Colonic mucosa (tissue), 4 donors: ENCODE measurements at places on chromosomes 5 and 9. TPM values are rescaled to one million over a fixed set of nuclear protein-coding genes. Genes with fewer than 3 reads are reported as not detected.

- no peak overlapping the region for H3K27ac ChIP-seq
- H3K27me3 ChIP-seq: no peaks in the 10 kb centered on the region
- no peak overlapping the region for H3K4me3 ChIP-seq
- no peaks in the 10 kb centered on the region for H3K4me1 ChIP-seq
- H3K36me3 ChIP-seq: no peaks in the 10 kb centered on the region
- no peak for DNase-seq
These were observed 140.3 kb upstream of the FER start for GRCh38 chr5:108607421-108607820.

DNA sequence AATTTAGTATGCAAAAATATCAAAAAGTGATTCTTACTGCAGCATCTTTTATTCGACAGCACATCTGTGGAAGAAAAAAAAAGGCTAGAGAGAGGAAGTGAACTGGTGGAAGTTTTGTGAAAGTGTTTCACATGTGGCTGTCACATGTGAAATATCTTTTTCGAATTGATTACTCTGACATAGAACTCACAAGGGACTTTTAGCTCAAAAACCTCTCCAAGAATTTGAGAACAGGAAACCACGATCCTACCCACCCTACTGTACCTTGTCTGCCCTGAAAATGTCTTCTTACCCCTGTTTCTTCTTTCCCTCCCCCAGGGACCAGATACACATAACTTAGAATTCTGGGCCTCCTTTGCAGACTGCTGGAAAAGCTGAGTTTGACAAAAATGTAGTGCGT, 106.5 kb upstream of the PRRC1 start:
- H3K4me3 ChIP-seq: no peak overlapping the region
- DNase-seq: no peak
- no peaks in the 10 kb centered on the region for H3K36me3 ChIP-seq

DNA sequence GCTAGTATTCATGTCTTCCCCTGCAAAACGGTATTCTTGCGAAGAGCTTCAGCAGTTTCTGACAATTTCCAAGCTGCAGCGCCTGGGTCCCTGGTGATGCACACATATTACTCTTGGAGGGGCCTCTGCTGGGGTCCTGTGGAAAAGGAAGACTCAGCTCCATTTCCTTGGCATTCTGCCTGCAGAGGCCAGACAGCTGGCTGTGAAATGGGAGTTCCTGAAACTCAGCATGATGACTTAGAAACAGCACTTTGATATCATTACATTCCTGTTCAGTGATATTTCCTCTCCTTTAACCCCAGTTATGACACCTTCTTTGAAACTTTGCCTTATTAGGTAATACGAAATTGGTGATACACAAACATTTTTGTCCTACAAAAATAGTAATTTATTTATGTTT, 98.5 kb downstream of the APBA1 start:
- no peaks in the 10 kb centered on the region for H3K36me3 ChIP-seq
- DNase-seq: no peak
- H3K27me3 ChIP-seq: no peaks in the 10 kb centered on the region

GRCh38 chr9:136045595-136046553, 49.2 kb downstream of the NACC2 start:
- DNase-seq: no peak
- no peaks in the 10 kb centered on the region for H3K27me3 ChIP-seq
- peaks cover 4% of the 10 kb centered on the region for H3K4me1 ChIP-seq
- H3K4me3 ChIP-seq: no peak overlapping the region
- no peak overlapping the region for H3K27ac ChIP-seq
- H3K36me3 ChIP-seq: no peaks in the 10 kb centered on the region

- H3K36me3 ChIP-seq: no peaks in the 10 kb centered on the region
- no peak overlapping the region for H3K4me3 ChIP-seq
- H3K27ac ChIP-seq: no peak overlapping the region
- H3K27me3 ChIP-seq: no peaks in the 10 kb centered on the region
- H3K4me1 ChIP-seq: no peaks in the 10 kb centered on the region
These were observed 288.5 kb downstream of the MAST4 start for GRCh38 chr5:66884564-66885243.

GRCh38 chr5:74206579-74207550, 433.7 kb downstream of the ENC1 start:
- no peaks in the 10 kb centered on the region for H3K36me3 ChIP-seq
- no peak overlapping the region for H3K4me3 ChIP-seq
- H3K27me3 ChIP-seq: no peaks in the 10 kb centered on the region
- H3K4me1 ChIP-seq: no peaks in the 10 kb centered on the region
- H3K27ac ChIP-seq: no peak overlapping the region
- DNase-seq: peak; percentile 34

DNA sequence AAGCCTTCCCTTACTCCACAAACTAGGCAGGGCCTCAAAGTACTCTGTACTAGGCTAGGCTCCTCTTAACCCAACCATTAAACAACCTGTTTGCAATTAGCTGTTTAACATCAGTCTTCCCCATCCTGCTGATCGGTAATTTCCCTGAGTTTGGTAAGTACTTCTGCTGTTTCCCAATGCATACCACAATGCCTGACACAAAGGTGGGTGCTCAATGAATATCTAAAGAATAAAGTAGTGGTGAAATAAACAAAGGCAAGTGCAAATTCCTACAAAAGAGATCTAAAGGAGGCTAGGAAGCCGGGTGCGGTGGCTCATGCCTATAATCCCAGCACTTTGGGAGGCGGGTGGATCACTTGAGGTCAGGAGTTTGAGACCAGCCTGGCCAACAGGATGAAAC, 25.0 kb downstream of the FBXW2 start:
- H3K27me3 ChIP-seq: no peaks in the 10 kb centered on the region
- DNase-seq: no peak
- H3K4me3 ChIP-seq: no peak overlapping the region
- no peak overlapping the region for H3K27ac ChIP-seq

Gene PTGER4
- 53.4 TPM for total RNA-seq

- no peak for DNase-seq
- H3K4me1 ChIP-seq: no peaks in the 10 kb centered on the region
- no peak overlapping the region for H3K4me3 ChIP-seq
- H3K27ac ChIP-seq: no peak overlapping the region
- H3K36me3 ChIP-seq: no peaks in the 10 kb centered on the region
These were observed 512.9 kb downstream of the EFNA5 start for GRCh38 chr5:107157809-107158208.

DNA sequence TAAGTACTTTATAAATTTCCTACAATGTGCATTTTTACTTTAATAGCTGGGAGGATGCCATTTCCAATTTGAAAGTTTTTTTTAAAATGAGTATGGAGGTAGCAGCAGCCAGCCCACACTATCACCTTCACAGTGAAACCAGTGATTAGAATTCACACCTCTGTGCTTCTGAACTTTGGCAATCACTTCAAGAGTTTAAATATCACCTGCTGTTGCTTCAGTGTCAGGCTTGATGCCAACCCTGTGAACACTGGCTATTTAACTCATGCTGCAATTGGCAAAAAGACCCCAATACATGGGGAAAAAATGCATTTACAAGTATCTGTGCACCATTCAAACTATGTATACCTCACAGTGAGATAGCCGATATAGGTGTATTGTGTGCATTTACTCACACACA, 57.4 kb downstream of the CDK5RAP2 start:
- H3K27me3 ChIP-seq: no peaks in the 10 kb centered on the region
- no peaks in the 10 kb centered on the region for H3K36me3 ChIP-seq
- DNase-seq: no peak
- no peaks in the 10 kb centered on the region for H3K4me1 ChIP-seq
- H3K27ac ChIP-seq: no peak overlapping the region

Gene PSAT1
- total RNA-seq: 28.5 TPM

Gene TOMM5
- total RNA-seq: 112 TPM

DNA sequence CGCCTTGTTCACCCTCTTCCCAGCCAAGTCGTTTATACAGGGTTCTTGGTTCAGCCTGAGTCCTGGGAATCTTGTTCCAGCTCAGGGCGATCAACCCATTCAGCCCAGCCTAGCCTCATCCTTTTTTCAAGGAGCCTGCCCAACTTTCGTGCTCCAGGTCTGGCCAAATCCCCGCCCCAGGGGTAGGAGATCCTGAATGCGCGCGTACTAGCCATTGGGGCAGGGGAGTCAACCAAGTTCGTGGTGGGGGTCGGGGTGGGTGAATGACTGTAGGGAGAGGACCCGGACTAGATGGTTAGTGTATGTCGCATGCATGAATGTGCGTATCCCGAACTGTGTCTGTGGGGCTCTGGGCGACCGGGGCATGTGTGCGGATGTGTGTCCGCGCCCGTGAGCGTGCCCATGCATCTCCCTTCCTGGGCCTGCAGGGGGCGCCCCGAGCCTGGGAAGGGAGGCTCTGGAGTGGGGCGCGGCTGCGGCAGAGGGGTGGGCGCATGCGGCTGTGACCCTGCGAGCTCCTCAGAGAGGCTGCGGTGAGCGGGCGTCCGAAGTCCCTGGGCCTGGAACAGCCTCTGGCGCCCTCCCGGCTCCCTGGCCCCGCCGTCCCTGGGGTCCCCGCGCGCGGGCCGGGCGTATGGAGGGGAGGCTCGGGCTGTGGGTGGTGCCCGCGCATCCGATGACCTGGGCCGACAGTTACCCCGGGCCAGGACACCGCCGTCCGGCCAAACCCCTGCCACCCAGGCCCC, 8.7 kb downstream of the CCL21 start:
- H3K4me1 ChIP-seq: peaks cover 3% of the 10 kb centered on the region
- H3K27me3 ChIP-seq: no peaks in the 10 kb centered on the region
- H3K4me3 ChIP-seq: peak overlapping the region; percentile 91
- H3K36me3 ChIP-seq: no peaks in the 10 kb centered on the region

GRCh38 chr9:136886610-136887597, 588 bp downstream of the TRAF2 start:
- peak overlapping the region; percentile 96 for H3K27ac ChIP-seq
- DNase-seq: no peak
- peak overlapping the region; percentile 99 for H3K4me3 ChIP-seq
- no peaks in the 10 kb centered on the region for H3K27me3 ChIP-seq
- peaks cover 9% of the 10 kb centered on the region for H3K4me1 ChIP-seq

GRCh38 chr5:11266331-11266730, 505.3 kb upstream of the DAP start:
- H3K36me3 ChIP-seq: no peaks in the 10 kb centered on the region
- no peaks in the 10 kb centered on the region for H3K27me3 ChIP-seq
- DNase-seq: no peak
- H3K27ac ChIP-seq: no peak overlapping the region
- no peaks in the 10 kb centered on the region for H3K4me1 ChIP-seq

Gene PCDHA6
- 0.12 TPM for total RNA-seq

GRCh38 chr9:89891591-89892304, 286.9 kb downstream of the GADD45G start:
- H3K36me3 ChIP-seq: no peaks in the 10 kb centered on the region
- H3K4me1 ChIP-seq: no peaks in the 10 kb centered on the region
- no peak overlapping the region for H3K27ac ChIP-seq
- no peaks in the 10 kb centered on the region for H3K27me3 ChIP-seq

GRCh38 chr5:143933451-143933850, 121.5 kb downstream of the HMHB1 start:
- no peaks in the 10 kb centered on the region for H3K4me1 ChIP-seq
- H3K27ac ChIP-seq: no peak overlapping the region
- no peaks in the 10 kb centered on the region for H3K27me3 ChIP-seq
- H3K4me3 ChIP-seq: no peak overlapping the region

Gene PCDHGC3
- 22.2 TPM for total RNA-seq

Gene CTXN3
- not detected for total RNA-seq

GRCh38 chr9:105679257-105680022, 14.9 kb upstream of the TMEM38B start:
- peak; percentile 51 for DNase-seq
- H3K27me3 ChIP-seq: no peaks in the 10 kb centered on the region
- H3K4me1 ChIP-seq: no peaks in the 10 kb centered on the region
- H3K4me3 ChIP-seq: no peak overlapping the region

GRCh38 chr5:143159031-143159430, 244.5 kb downstream of the NR3C1 start:
- H3K4me1 ChIP-seq: no peaks in the 10 kb centered on the region
- H3K4me3 ChIP-seq: no peak overlapping the region
- H3K27me3 ChIP-seq: no peaks in the 10 kb centered on the region
- no peak overlapping the region for H3K27ac ChIP-seq

- H3K4me3 ChIP-seq: peak overlapping the region; percentile 39
- H3K36me3 ChIP-seq: no peaks in the 10 kb centered on the region
- peak overlapping the region; percentile 26 for H3K27ac ChIP-seq
- no peak for DNase-seq
These were observed 1.3 kb upstream of the ISL1 start for GRCh38 chr5:51381761-51382474.

DNA sequence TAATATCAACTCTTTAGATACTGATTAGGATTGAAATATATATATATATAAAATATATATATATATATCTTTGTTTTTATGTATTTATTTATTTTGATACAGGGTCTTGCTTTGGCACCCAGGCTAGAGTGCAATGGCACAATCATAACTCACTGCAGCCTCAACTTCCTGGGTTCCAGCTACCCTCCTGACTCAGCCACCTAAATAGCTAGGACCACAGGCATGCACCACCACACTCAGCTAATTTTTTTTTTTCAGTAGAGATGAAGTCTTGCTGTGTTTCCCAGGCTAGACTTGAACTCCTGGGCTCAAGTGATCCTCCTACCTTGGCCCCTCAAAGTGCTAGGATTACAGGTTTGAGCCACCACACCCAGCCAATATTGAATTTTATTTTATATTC, 20.6 kb upstream of the CDH6 start:
- H3K27ac ChIP-seq: no peak overlapping the region
- H3K4me3 ChIP-seq: no peak overlapping the region
- no peaks in the 10 kb centered on the region for H3K36me3 ChIP-seq
- H3K4me1 ChIP-seq: no peaks in the 10 kb centered on the region
- no peaks in the 10 kb centered on the region for H3K27me3 ChIP-seq
- DNase-seq: no peak

Gene LCN1
- total RNA-seq: not detected

DNA sequence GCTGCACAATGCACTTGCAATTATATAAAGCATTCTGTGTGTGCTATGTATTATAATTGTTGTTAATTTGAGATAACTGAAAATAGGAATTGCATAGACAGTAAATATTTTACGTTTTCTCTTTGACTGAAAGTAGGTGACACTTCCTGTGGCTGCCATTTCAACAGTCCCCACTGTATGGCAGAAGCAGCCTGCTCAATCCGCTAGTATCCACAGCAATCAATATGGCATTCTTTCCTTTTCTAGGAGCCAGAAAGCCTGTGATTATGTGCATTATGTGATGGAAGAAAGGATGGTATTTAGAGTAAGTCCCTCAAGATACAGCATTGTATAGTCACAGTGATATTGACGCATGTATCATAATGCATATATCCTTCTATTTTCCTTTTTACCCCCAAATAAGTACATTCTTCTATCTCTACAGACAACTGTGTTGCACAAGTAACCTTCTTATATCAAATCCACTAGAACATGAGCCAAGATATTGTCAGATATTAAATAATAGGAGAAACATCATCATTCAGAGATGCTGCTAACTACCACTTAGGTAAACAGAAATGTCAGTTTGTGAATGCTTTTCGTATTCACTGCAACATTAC, 59.7 kb downstream of the CARTPT start:
- no peaks in the 10 kb centered on the region for H3K27me3 ChIP-seq
- DNase-seq: no peak
- H3K4me3 ChIP-seq: no peak overlapping the region
- H3K36me3 ChIP-seq: no peaks in the 10 kb centered on the region
- no peak overlapping the region for H3K27ac ChIP-seq

Gene ESM1
- total RNA-seq: not detected
